ENCODE measurements at places on chromosomes 5 and 9.

DNA sequence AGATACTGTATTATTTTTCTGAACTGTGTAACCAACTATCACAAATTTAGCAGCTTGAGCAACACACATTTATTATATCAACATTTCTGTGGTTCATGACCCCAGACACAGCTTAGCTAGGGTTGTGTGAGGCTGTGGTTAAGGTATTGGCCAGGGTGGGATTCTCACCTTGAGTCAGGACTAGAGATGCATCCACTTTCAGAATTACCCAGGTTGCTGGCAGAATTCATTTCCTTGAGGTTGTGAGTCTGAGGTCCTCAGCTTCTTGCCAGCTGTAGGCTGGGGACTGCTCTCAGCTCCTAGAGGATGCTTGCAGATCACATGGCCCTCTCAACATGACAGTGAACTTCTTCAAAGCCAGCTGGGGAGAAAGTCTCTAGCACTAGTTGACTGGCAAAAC lies 122.5 kb upstream of the RASGRF2 start:
- no peak for DNase-seq

DNA sequence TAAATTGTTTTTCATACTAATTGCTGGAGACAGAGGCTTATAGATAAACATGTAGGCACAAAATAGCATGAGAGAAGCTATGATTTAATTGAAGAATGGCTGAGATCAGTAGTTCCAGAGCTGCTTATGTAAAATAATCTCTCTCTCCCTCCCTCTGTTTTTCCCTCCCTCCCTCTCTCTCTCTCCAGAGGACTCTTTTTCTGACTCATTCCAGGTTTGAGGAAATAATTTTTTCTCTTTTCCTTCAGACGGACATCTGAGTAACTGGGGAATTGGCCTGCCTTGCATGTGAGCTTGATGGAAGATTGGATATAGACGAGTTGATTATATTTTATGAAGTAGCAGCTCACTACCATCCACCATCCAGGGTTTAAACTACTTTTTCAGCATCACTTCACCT lies 35.5 kb downstream of the KCTD16 start:
- no peak for DNase-seq

GRCh38 chr9:119902611-119903010 lies 533.4 kb upstream of the BRINP1 start:
- no peak for DNase-seq

- DNase-seq, result no peak
Measured at GRCh38 chr9:8338767-8339510, 539.4 kb upstream of the DMAC1 start.

DNA sequence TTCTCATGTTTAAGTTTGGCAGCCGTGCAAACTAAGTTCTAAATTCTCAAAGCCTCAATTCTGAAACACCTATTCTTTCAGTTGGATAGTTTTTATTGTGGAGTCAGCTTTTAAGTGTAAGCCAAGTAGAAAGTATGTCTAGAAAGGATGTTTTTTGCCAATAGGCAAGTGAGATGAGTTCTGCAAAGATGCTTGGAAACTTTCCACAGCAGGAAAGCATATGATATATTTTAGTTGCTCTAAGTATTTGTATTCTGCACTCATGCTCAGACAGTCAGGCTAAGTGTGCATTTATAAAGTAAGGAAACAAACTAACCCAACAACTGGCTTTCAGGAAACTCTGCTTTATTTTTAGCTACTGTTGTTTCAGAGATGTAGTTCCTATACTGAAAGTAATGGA lies 67.3 kb upstream of the CDH18 start:
- DNase-seq, result no peak

GRCh38 chr9:107593224-107593870 lies 103.8 kb upstream of the KLF4 start:
- no peak for DNase-seq

GRCh38 chr9:127136081-127136879 lies 13.8 kb upstream of the ANGPTL2 start:
- no peak for DNase-seq

- no peak for DNase-seq
Measured at GRCh38 chr5:25552871-25553481, 908.2 kb upstream of the CDH10 start.

GRCh38 chr5:93163010-93163663 lies 417.9 kb downstream of the NR2F1-AS1 start:
- DNase-seq, result no peak

- DNase-seq, result no peak
Measured at GRCh38 chr9:116471093-116471906, 215.8 kb upstream of the TRIM32 start.

DNA sequence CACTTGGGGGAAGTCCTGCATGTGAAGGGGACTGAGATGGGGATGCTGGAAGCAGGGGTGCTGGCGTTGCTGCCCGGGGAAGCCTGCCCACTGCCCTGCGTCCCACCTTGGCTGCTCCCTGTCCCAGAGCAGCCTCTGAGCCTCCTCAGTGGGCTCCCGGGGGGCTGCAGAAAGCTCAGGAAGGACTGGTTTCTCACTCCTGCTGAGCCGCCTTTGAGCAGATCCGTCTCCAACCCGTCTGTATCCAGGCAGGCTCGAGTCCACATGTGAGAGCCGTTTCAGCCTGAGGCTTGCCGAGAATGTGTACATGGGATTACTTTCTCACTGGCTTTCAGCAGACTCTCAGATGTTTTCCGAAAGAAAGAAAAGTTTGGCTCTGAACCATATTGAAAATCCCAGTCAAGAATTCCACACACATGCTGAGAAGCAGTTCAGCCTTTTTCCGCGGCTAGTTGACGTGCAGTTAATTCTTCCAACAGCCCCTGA lies 95.3 kb upstream of the COL5A1 start:
- DNase-seq, result no peak

DNA sequence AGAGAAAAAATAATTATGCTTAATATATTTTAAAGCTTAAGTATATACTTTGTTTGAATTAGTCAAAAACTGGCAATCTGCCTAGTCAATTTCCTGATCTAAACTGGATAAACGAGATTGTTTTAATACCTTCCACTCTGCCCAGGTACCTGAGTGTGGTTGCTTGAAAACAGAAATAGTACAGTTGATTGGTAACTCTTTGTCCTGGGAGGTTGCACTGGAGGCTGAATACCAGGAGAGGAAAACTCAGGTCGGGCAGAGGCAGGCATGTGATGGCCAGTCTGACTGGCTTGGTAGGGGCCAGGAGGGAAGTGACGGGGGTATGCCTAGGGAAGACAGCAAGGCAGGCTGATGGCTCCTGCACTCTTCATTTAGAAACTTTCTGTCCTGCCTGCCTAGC lies 80.2 kb downstream of the PIK3R1 start:
- DNase-seq, result no peak

- no peak for DNase-seq
Measured at GRCh38 chr5:149439899-149440542, 60.9 kb upstream of the IL17B start.

GRCh38 chr5:59660737-59661136 lies 232.8 kb downstream of the PDE4D start:
- DNase-seq, result no peak

GRCh38 chr9:129353697-129354336 lies 175.8 kb upstream of the IER5L start:
- DNase-seq, result no peak

GRCh38 chr5:6708814-6709213 lies 4.4 kb upstream of the TENT4A start:
- no peak for DNase-seq

DNA sequence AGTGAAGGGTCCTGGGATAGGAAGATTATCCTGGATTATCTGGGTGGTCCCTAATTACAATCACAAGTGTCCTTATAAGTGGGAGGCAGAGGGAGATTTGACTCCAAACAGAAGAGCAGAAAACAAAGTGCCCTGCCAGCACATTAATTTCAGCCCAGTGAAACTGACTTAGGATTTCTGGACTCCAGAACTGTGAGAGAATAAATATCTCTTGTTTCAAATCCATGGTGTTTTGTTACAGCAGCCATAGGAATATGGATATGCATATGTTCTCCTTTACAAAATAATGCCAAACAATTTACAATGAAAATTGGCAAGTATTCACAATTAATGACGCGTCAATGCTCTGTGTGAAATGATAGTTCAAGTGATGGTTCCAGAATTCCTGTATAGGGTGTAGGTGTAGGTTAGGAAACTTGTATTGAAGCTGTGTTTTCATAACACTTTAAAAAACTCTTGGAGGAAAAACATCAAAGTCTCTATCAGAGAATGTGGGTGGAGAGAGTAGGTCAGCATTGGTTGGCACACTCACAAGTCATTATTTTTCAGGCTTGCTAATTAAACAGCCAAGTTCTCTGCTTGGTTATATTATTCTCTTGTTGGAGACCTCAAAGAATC lies 19.9 kb upstream of the PLPP1 start:
- no peak for DNase-seq

GRCh38 chr5:50445296-50445949 lies 4.3 kb upstream of the EMB start:
- DNase-seq, result no peak

- peak; percentile 81 for DNase-seq
Measured at GRCh38 chr5:68423154-68423811, 207.7 kb downstream of the PIK3R1 start.

- DNase-seq, result no peak
Measured at GRCh38 chr9:121782514-121783110, 131.2 kb downstream of the DAB2IP start.

DNA sequence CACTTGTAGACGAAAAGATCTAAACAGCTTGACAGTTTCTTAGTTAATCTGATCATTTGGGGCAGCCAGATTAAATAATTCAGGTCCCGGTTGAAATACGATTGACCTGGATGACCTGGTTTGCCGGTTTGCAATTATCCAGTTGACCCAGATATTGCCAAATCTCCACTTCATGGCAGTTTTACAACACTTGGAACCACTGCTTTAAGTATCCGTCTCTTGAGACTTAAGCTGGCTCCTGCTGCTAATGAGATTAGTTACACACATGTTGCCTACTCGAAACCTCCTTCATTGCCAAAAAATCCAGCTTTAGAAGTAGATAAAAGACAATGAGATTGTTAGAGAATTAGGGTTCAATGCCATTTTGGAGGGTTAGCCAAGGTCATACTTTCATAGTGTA lies 136.2 kb upstream of the HAPLN1 start:
- no peak for DNase-seq

- no peak for DNase-seq
Measured at GRCh38 chr5:78661044-78661443, 12.5 kb upstream of the LHFPL2 start.

DNA sequence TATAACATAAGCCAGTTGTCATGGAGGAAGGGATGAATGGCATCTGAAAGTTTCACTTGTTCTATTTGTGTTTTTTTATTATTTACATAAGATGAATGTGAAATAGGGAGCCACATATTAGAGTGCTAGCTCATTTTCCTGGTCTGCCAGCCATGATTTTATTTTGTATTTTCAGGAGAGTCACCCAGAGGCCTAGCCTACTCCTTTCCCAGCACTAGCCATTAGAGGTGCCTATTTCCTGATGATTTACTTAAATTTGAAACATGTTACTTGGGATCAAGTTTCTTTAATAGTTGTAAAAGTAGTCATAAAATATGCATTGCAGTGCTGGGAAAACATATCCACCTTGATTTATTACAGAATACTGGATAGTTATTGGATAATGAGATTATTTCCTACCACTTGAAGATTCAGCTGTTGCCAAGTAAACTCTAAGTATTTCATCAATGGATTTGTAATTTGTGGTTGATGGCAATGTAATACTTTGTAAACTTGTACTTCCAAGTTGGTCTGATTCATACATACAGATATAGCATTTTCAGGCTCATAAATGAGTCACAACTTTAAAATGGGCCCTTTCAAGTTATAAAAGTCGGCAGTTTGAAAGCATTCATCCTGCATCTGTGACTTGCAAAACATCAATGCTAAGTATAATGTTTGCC lies 50.8 kb downstream of the KCNN2 start:
- DNase-seq, result peak; percentile 49

DNA sequence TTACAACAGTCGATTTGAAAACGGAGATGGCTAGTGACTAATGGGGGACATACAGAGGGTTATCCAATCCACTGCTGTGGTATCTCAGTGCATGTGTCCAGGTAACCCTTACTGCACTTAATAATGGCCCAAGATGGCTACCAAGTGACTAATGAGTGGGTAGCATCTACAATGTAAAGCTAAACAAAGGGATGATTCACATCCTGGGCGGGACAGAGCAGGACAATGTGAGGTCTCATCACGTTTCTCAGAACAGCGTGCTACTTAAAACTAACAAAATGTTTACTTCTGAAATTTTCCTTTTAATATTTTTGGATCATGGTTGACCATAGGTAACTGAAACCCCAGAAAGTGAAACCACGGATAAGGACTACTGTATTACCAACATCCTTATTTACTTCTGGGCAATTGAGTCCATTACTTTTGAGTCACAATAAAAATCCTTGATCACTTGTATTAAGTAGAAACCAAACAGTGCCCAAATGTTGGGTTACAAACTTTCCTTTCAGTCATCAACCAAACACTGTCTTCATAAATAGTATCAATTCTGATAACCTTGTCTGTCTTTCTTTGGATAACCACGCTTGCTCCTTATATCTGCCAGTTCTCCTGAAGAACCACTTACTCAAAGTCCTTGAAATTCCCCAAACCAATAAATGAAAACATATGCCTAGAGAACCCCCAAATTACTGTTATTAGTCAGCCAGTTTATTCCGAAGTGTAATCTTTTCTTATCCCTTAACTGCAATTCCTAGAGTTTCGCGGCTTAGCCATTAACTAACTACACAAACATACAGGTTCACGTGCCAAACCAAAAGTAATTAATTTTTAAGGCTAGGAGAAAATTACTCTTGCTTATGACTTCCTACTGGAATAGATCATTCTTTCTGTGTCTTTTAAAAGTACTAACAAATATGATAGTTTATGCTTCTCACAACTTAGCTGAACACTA lies 59.7 kb downstream of the ELL2 start:
- DNase-seq, result peak; percentile 12

DNA sequence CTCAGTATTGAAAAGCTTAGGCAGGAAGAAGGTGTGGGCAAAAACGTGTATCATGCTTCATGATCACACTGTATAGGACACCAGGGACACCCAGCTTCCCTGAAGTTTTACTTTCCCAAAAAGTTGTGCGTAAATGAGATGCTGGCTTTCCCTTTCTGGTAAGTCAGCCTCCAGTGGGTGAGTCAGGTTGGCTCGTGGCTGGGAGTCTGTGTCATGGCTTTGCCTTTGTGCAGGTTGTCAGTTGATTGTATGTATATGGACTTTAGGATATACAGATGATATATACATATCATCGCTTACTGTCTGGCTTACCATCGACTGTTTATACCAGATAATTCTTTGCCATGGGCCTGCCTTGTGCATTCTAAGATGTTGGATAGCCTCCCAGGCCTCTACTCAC lies 34.2 kb downstream of the ADRB2 start:
- DNase-seq, result no peak

DNA sequence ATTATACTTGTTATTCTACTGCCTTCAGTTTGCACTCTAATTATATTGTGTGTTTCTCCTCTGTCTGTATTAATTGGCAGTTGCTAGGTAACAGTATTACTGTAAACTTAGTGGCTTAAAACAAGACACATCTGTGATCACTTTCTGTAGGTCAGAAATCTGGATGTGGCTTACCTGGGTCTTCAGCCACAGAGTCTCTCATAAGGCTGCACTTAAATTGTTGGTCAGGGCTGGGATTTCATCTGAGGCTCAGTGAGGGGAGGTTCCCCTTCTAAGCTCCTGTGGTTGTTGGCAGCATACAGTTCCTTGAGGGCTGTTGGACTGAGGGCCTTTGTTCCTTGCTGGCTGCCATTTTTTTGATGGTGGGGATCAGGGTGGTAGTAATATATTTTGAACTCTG lies 68.8 kb downstream of the SLC44A1 start:
- DNase-seq, result no peak

Measured in suppressor macrophage (primary cell).